ENCODE measurements at places on chromosomes 5 and 9.

DNA sequence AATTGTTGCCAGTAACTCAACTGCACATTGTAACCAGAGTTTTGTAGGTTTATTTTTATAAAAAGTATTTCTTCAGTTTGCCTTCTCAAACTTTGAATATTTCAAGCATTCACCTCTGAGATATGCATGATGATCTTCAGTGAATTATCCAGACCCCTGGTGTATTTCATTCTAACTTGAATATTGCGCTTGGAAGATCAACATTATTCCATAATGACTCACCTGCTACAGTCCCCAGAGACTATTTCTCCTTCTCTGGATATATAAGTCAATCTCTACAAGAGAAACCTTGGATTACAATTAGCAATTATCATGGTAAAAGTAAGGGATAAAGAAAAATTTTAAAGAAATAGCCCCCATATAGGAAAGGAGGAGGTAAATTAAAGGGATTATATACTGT lies 1041.0 kb downstream of the TLE1 start:
- no peak for DNase-seq

GRCh38 chr5:172686111-172686510 lies 45.0 kb downstream of the NEURL1B start:
- DNase-seq, result no peak

DNA sequence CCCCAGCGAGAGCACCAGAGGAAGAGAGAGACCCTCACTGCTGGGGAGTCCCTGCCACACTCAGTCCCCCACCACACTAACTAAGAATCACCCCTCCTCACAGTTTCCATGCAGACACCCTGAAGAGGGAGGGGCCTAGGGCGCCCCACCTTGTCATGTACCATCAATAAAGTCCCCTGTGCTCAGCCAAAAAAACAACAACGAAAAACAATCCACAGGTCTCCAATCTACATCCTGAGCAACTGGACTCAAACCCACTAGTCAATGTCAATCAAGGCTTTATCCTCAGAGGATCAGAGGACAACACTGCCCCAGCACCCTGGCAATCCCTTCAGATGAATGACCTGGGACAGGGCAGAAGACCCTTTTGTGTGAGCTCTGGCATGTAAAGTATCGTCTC lies 210.1 kb upstream of the MSX2 start:
- no peak for DNase-seq

- no peak for DNase-seq
Observed at GRCh38 chr9:116697362-116697761, 10.3 kb downstream of the TRIM32 start.

GRCh38 chr5:171990713-171991015 lies 15.8 kb downstream of the FBXW11 start:
- no peak for DNase-seq

DNA sequence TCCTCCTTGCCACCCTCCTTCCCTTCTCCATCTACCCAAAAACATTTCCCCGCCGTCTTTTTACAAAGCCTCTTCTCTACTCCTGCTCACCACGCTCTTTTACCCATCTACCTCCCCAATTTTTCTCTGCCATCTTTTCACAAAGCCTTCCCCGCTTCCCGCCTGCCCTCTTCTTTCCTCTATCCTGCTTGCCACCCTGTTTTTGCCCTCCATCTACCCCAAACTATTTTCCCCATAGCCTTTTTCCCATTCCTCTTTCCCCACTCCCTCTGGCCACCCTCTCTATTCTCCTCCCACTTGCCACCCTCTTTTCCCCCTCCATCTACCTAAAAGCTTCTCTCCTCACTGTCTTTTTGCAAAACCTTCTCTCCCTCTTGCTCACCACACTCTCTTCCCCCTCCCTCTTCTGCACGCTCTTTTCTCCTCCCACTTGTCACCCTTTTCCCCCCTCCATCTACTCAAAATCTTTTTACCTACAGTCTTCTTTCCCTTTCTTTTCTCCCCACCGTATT lies 19.4 kb upstream of the TRIM52 start:
- DNase-seq, result no peak

GRCh38 chr5:92525131-92525530 lies 1055.9 kb downstream of the NR2F1-AS1 start:
- no peak for DNase-seq

DNA sequence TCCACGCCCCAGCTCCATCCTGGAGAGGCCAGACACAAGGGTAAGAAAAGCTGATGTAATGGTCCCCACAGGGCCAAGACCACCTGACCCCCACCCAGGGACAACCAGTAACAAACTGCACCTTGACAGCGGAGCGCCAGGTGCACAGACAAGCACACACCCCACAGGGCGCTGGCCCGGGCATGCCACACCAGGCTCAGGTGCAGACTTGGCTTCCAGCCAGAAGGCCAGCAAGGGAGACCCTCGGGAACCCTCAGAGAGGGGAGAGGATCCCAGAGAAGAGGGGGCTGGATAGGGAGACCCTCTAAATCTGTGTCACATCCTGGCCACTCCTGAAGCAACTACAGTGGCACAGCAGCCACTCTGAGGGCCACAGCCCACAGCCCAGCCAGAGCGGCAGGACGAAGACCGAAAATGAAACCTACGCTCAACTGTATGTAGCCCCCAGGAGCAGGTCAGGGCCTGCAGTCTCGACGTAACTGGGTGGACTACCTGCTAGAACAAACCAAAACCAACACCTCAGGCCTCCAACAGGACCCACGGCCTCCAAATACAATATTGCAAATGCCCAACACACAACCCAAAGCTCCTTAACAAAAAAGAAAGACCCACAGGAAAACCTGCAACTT lies 18.5 kb downstream of the CAMSAP1 start:
- no peak for DNase-seq

DNA sequence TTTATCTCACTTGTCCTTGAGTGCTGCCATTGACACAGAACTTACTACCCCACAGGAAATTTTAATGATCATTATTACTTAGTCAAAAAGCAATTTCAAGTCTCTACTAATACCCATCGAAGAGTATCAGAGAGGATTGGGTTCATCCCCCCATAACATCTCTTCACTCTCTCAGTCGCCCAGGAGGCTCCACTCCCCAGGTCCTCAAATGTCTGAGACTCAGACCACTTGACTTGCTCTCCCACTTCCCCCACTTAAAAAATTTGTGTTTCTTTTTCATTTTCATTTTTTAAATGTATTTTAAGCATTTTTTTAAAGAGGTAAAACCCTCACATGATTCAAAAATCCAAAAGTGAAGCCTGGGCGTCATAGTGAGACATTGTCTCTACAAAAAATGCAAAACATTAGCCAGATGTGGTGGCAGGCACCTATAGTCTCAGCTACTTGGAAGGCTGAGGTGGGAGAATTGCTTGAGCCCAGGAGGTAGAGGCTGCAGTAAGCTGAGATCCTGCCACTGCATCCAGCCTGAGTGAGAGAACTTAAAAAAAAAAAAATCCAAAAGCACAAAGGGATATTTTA lies 56.8 kb upstream of the TRAF1 start:
- no peak for DNase-seq

DNA sequence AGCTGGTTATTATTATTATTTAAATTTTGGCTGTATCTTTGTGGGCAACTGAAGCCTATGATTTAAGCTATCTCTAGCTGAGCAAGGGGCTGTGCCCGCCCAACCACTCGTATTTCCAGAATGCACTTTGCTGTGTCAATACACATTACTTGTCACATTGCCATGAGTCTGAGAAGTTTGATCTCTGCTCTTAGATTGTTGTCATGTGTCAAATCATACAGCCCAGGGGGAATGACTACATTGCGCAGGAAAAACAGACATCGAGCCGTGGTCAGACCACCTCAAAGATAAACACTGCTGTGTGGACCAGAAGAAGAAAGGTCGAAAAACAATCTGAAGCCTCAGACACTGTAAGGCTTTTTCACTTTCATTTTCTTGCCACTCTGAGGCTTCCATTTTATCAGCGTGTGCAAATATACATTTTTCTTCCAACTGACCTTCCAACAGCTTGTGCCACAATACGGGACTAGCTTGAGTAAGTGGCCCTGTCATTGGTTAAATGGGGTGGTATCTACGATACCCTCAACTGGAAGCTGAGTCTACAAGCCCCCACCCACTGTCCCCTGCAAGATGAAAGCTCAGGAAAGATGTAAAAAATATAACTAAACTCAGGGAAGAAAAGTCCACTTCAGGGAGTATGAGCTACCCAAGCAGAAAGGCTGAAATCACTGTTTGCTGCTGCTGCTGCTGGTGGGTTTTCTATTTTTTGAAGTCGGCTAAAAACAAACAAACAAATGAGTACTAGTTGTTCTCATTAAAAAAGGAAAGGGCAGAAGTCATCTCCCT lies 603.0 kb downstream of the BNC2 start:
- DNase-seq, result no peak

DNA sequence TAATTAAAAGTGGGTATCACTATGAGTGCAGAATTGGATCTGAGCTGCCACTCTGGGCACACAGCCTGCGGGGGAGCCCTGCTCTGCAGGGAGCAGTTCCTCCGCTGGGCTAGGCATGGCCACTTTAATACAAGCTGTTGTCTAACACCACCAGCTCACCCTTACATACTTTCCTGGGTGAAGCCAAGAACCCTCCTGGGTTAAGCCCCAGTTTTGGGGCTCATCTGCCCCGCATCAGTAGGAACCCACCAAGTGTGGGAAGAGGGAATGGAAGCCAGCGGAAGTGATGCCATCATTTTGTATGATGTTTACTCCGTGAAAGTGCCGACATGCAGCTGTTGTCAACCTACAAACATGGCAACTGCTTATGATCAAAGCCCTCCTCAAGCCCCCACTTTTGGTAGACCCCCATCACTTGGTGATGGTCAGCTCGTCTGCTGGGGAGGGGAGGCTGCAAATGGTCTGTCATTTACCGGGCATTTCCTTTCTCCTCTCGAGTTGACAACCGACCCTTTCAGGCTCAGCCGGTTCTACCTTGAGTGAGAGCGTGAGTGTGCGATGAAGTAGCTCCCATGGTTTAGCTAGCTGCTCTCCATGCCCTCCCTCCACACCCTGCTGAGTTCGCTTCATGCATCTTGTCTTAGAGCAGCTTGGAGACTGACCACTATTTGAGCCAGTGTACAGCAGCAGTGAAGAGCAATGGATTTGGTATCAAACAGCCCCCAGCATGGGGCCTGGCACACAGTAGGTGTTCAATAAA lies 95.3 kb upstream of the IER5L start:
- no peak for DNase-seq

GRCh38 chr5:154795235-154795596 lies 40.0 kb downstream of the LARP1 start:
- peak; percentile 28 for DNase-seq

- DNase-seq, result peak; percentile 11
Observed at GRCh38 chr9:126275386-126276001, 51.1 kb upstream of the MVB12B start.

GRCh38 chr9:73152543-73152844 lies 829 bp downstream of the ANXA1 start:
- no peak for DNase-seq

All from NCI-H524 (cell line).